ENCODE measurements at places on chromosomes 5 and 9. TPM values are rescaled to one million over a fixed set of nuclear protein-coding genes. Genes with fewer than 3 reads are reported as not detected.

FOXD4L6 gene
- total RNA-seq = 1.1 TPM

TMEM250 gene
- 23.8 TPM for total RNA-seq

TRIM23 gene
- total RNA-seq = 12.2 TPM

TRIM14 gene
- 11.7 TPM for total RNA-seq

ACTBL2 gene
- 0.19 TPM for total RNA-seq

C5orf34 gene
- total RNA-seq = 2.3 TPM

HDHD3 gene
- total RNA-seq = 30.6 TPM

NOP16 gene
- total RNA-seq = 84.7 TPM

CCDC183 gene
- total RNA-seq = 2.8 TPM

DNA sequence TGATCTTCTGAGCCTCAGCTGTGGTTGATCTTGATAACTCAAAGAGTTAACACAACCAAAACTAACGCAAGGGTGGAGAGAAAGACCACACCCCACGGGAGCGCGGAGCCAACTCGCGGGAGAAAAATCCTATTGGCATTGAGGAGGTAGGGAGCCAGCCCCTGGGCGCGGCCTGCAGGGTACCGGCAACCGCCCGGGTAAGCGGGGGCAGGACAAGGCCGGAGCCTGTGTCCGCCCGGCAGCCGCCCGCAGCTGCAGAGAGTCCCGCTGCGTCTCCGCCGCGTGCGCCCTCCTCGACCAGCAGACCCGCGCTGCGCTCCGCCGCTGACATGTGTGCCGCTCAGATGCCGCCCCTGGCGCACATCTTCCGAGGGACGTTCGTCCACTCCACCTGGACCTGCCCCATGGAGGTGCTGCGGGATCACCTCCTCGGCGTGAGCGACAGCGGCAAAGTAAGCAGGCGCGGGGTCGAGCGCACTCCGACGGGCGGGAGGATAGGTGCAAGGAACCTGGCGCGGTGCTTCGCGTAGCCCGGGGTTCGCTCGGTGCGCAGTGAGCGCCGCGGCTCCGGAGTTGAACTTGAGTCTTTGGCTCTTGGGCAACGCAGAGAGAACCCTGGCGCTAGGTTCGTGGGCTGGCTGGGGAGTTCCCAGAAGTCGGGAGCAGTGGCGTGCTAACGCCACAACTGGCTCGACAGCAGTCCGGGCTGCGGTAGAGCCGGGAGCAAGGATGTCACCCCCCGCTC lies at the start of gene GDA:
TSS of gene GDA (plus strand) at position 210 of the 745 bp plus-strand sequence. CDS start at position 330, 120 bp downstream.
- no peak for DNase-seq

- no peak for DNase-seq
Observed at GRCh38 chr5:76467216-76467615, 64.1 kb downstream of the IQGAP2 start.

DNA sequence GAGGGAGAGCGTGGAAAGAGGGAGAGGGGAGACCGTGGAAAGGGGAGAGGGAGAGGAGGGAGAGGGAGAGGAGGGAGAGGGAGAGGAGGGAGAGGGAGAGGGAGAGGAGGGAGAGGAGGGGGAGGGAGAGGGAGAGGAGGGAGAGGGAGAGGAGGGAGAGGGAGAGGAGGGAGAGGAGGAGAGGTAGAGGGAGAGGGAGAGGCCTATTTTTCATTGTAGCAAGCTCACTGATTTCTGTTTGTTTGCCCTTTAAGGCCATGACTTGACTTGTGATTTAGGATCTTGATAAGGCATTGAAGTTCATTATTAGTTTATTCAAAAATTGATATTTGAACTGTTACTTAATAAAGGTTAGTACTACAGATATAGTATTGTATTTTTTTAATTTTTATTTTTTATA lies 52.4 kb downstream of the DMXL1 start:
- DNase-seq = no peak

GRCh38 chr5:129853588-129853987 lies 50.7 kb upstream of the CHSY3 start:
- no peak for DNase-seq

DNA sequence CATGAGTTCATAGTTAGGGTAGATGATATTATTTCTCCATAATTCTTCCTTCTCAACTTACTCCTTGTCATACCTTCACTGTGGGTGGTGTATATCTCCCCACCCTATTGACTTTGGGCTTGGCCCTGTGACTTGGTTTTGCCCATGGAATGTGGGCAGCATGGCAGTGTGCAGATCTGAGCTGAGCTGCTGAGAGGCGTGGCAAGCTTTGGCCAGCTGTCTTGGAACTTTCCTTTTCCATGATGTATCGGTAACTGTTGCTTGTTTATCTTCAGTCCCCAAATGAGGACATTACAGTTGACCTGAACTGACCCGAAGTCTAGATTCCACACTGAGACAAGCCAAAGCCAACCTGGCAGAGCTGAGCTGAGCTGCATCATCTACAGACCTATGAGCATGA lies 70.4 kb downstream of the RALGPS1 start:
- no peak for DNase-seq

DNA sequence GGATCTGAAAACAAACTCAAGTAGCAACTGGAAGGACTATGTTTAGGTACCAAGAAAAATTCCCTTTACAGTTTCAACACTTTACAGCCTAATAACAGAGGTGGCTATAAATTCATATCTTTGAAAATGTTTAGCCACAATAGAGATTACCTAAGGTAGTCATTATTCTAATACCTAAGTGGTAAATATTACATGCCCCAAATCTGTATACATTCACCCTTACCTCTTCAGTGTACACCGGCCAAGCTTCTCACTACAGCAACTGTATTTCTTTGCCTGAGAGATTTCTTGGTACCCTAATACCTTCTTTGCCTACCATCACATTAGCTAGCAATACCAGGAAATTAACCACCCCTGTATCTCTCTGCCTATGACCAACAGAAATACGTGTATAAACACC lies 154.0 kb downstream of the RFX3 start:
- DNase-seq = no peak

DNA sequence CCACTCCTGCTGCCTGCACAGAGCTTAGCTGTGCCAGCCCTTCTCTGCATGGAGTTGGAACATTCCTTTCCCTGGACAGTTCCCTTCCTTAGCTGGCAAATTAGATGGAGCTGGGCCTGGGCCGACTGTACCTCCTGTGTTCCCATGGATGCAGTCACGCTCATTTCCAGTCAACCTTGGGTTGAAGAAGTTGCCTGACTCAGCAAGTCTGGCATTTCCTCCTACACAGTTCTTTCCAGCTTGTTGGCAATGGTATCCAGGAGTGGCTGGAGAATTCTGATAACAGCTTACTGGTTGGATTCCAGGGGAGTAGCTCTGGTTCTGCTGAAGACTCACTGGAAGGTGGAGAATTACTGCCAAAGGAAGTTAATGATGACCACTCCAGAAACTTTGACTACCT lies 9.2 kb upstream of the TAF1L start:
- no peak for DNase-seq

DNA sequence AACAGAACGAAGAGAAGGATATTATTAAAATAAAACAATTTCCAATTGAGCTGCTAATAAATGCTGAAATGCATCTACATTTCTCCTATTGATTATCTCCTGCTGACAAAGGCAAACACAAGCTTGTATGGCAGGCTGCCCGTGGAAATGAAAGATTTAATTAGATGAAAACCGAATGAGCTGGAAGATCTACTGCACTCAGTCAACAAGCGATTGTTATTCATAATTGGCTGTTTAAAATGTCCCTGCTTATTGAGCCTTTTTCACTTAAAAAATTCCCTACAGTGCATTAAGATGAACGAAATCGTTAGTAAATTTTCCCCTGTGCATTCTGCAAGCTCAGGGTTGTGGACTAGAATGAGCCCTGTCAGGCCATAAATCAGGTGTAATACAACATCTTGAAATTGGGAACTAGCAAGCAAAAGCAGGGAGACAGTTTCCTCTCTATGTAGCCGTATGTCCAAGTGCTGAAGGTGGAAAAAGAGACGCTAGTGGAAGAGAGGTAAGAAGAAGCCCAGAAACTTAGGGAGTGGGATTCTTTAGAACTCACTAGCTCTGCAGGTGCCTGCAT lies 28.5 kb upstream of the KIF4B start:
- no peak for DNase-seq

- no peak for DNase-seq
Observed at GRCh38 chr5:83891261-83891660, 170.6 kb upstream of the HAPLN1 start.

- DNase-seq = no peak
Observed at GRCh38 chr5:35745193-35745592, 111.5 kb upstream of the IL7R start.

DNA sequence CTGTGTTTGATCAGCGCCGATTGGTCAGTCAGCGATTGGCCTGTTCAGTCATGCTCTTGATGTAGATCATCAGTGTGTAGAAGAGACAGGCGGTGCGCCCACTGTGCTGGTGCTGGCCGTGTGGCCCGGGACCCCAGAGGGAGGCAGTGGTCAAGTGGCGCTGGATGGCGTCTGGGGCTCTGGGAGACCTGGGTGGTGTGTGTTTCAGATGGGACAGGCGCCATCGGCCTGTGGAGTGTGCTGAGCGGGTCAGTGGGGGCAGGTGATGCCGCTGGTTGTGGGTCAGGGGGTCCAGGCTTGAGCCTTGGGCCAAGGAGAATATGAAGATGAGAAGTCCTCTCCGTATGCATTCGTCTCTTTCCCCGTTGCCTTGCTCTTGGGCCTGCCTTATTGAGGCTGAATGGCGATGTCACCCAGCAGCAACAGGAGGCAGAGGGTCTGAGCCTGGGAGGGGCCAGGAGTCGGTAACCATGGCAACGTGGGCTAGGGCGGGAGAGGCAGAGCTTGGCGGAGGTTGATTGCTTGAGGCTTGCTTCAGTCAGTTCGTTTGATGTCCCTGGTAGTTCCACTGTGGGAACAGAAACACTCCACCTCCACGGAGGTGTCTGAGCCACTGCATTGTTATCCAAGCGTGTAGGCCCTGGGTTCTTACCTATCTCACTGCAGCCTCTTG lies 117.8 kb upstream of the CACNA1B start:
- no peak for DNase-seq

GRCh38 chr5:77994943-77995342 lies 218.8 kb upstream of the TBCA start:
- no peak for DNase-seq

DNA sequence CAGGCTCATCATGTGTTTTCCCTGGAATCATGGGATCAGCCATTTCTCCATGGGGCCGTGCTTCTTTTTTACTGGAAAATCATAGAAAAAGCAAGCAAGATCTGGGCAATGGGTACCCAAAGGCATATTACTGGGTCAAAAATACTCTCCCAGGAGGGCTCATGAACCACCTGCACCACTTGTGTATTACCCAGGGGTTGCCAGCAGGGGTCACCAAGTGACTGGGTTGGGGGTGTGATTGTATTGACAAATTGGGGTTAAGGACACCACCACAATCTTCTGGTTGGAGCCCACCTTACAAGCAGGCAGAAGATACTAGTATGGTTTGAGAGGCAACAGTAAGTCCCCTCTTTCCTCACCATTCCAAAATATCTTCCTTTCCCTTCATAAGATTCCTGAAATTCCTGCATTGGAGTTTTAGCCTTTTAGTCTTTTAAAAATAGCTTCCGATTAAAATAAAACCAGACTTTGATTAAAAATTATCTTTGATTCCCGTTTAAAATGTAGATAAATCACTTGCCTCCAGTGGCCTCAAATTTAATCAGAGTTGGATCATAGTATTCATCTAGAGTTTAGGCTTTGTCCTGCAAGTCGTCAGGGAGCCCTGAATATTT lies 603.3 kb downstream of the KIF4B start:
- no peak for DNase-seq

GRCh38 chr5:79857714-79858409 lies 133.2 kb downstream of the MTX3 start:
- DNase-seq = peak; percentile 93

DNA sequence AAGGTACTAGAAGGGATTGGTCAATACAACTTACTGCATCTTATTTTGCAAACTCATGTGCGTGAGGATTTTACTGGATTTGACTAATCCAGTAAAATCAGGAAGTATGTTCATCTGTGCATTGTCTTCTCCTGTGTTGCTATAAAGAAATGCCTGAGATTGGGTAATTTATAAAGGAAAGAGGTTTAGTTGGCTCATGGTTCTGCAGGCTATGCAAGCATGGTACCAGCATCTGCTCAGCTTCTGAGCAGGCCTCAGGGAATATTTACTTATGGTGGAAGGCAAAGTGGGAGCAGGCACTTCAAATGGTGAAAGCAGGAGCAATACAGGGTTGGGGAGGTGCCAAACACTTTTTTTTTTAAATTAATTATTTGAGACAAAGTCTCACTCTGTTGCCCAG lies 2199.5 kb upstream of the WWC1 start:
- no peak for DNase-seq

- no peak for DNase-seq
Observed at GRCh38 chr5:138111181-138111580, 27.3 kb downstream of the WNT8A start.

- no peak for DNase-seq
Observed at GRCh38 chr5:11334404-11334803, 569.8 kb downstream of the CTNND2 start.

- no peak for DNase-seq
Observed at GRCh38 chr5:156815988-156816599, 34.0 kb upstream of the PPP1R2B start.

DNA sequence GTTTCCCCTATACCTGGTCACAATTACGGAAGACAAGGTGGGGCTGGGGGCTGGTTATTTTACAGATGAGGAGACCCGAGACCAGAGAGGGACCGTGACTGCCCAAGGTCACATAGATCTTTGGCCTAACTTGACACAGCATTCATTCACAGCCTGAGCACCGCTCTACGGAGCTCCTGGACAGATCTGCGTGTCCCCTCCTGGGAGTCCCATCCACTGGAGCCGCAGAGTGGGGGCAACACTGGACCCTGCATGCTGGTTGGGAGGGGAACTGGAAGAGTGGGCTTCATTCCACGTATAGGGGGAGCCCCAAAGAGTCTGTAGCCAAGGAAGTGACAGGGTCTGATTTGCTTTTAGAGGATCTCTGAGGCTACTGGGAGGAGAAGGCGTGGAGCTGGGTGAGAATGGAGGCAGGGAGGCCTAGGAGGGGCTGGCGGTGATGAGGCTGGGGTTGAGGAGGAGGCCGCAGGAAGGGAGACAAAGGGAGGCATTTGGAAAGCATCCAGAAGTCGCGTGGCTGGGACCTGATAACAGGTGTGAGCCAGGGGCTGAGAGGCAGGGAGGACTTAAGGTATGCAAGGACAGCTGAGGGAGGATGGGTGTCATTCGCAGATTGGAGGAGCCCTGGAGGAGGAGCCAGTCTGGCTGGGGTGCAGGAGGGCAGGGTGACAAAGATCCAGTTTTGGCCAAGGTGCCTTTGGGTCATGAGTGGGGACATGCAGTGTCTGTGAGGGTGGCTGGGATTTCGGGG lies 64.3 kb upstream of the IER5L start:
- DNase-seq = no peak

DNA sequence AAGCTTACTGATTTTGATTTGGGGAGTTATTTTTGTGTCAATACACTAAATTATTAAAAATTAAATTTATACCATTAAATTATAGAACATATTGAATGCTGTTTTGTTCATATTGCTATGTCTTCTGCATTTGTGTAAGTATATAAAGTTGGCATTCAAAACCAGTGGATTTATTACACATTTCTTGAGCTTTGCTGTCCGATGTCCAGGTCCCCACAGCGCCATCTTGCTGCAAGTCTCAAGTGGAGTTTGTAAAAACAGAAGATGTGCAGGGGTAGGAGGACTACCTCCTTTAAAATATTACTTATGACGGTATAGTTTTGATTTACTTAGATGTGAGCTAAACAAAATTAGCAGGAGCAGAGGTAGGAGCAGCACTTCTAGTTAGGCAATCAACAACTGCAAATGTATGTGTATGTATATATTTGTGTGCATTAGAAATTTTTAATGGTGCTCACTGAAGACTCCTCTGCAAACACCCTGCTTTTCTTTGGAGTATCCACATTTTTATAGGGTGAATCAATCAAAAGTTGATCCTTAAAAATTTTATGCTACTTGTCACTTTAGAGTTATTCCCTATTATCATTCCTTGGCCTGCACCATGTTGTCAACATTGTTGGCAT lies 37.4 kb downstream of the CPEB4 start:
- no peak for DNase-seq

Measured in omental fat pad (tissue), 4 donors.